ENCODE measurements at places on chromosomes 16 and 17.

- peak; percentile 45 for DNase-seq
These were observed 760 bp downstream of the SLFN12L start for GRCh38 chr17:35536664-35537171.

DNA sequence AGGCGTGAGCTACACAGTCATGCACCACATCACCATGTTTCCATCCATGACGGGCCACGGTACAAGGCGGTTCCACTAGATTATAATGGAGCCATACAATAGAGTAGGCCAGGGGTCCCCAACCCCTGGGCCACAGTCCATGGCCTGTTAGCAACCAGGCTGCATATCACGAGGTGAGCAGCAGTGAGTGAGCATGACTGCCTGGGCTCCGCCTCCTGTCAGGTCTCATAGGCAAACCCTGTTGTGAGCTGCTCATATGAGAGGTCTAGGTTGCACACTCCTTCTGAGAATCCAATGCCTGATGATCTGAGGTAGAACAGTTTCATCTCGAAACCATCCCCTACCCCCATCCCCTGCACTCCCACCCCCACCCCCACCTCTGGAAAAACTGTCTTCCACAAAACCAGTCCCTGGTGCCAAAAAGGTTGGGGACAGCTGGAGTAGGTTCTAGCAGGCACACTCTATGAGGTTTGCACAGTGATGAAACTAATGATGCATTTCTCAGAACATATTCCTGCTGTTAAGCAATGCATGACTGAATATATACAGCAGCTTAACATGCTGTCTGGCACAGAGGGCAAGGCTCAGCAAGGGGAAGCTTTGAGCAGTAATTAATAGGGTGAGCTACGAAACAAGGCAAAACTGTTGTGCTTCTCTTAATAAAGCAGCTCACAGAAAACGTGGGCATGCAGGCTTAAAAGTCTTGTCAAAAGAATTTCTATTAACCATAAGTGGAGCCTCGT lies 108.0 kb downstream of the VPS53 start:
- no peak for DNase-seq

- DNase-seq = no peak
These were observed 134.7 kb downstream of the ZNF778 start for GRCh38 chr16:89352091-89352681.

- no peak for DNase-seq
These were observed 59.2 kb downstream of the TEX14 start for GRCh38 chr17:58632324-58633314.

GRCh38 chr16:4994719-4995434 lies 36.7 kb downstream of the SEC14L5 start:
- DNase-seq = no peak

DNA sequence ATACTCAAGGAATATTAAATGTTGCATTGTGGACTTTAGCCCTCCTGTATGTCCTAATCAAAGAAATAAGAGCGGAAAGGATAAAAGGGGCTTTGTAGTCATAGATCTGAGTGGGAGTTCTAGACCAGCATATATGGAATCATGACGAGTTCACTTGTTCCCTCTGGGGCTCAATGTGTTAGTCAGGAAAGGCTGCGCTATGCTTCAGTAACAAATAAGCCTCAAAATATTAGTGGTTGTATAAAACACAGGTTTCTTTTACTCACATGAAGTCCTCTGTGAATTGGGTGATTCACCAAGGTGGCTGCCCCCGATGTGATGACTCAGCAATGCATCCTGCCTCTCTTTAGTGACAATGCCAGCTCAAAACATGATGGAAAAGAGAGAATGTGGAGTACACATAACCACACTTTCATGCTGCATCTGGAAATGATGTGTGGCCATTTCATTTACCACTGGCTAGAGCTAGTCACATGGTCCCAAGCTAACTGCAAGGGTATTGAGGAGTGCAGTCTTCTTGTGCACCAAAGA lies 63.3 kb upstream of the IRX5 start:
- no peak for DNase-seq

DNA sequence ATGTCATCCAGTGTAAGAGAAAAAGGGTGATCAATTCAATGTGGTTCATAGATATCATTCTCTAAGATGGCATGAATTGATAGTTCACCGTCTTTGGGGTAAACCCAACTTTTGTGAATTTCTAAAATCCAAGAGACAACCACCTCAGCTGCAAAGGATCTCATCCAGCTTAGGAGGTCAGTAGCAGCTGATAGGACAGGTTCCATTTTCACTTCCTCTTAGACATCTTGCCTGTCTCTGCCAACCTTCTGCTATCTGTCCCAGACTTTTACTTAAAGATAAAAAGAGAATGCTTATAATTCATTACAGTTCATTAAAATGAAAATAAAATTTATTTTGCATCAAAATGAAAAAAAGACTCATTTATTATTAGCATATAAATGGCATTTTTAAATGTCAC lies 468.2 kb downstream of the XYLT1 start:
- DNase-seq = no peak

GRCh38 chr17:40447806-40448205 lies 4.6 kb downstream of the IGFBP4 start:
- no peak for DNase-seq

GRCh38 chr17:70446446-70446845 lies 277.1 kb downstream of the KCNJ2 start:
- no peak for DNase-seq

DNA sequence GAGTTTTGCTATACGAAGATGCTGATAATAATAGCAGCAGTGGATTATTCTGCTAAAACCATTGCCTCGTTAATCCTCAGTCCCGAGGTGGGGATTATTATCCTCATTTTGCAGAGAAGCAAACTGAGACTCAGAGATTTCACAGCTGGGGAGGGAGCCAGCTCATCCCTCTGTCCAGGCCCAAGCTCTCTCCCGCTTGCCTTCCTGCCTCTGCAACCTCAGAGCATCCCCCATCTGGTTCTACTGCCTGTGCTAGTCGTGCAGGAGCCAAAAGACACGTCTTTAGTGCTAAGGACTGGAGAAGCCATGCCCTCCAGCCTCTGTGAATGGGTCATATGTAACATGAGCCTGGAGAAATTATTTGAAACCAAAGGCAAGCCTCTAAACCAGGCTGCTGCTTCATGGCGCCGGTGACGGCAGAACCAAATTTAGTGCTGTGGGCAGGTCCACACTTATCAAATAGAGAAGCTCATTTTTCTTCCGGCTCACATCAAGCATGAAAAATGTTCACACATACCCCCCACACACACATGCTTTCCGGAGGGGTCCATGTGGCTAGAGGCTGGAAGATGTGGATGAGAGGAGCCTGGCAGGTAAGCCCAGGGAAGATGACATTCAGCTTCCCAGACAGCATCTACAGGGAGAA lies 13.5 kb downstream of the MAPT start:
- DNase-seq = no peak

- no peak for DNase-seq
These were observed 10.7 kb downstream of the TBX2 start for GRCh38 chr17:61410141-61411010.

DNA sequence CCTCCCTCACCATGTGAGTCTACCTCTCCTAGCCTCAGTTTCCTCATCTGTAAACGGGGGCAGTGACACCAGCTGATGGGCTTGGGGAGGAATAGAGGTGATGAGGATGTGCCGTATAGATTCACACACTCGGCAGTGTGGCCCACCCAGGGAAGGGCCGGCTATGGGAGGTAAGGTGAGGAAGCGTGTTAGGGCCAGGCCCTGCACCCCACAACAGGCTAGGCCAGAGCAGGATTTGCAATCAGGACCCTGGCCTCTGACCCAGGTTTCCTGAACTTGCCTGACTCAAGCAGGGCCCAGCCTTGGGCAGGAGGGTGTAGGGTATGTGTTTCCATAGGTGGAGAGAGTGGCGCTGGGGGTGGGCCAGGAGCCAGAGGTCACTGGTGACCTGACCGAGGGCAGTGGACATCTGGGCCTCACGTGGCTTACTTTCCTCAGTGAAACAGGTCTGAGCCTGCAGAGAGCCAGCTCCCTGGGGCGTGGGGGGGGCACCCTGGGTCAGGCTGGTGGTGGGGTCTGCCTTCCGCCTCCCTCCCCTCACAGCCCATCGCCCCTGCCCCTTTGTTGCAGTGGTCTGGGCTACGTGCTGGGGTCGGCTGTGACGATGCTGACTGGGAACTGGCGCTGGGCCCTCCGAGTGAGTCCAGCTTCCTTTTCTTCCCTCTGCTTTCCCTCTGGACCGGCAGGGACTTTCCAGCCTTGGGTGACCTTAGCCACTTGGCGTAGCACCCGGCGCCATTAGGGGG lies 12.8 kb downstream of the SPNS3 start:
- no peak for DNase-seq

All from OCI-M1 (cell line).